Cardiac septum (tissue), 1 donor: ENCODE measurements at places on chromosomes 11 and 22. TPM values are rescaled to one million over a fixed set of nuclear protein-coding genes. Genes with fewer than 3 reads are reported as not detected.

DNA sequence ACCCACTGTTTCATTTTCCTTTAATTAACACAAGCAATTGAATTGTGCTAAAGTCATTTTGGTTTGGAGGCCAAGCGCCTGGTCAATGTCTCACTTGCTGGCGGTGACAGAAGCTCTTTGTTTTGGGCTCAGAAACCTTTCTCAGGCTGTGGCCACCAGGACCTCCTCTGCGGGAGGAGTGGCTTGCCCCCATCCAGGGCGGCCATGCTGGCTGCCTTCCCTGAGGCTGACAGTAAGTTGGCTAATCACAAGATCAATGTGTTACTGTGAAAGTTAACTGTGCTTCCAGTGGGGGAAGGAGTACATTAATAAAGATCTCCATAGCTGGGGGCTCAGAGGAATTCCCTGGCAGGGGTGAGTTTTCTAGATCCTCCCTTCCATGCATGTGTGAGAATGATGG, 1074.5 kb downstream of the NTM start:
- DNase-seq = no peak

FOLH1 gene
- total RNA-seq = 0.59 TPM

DNA sequence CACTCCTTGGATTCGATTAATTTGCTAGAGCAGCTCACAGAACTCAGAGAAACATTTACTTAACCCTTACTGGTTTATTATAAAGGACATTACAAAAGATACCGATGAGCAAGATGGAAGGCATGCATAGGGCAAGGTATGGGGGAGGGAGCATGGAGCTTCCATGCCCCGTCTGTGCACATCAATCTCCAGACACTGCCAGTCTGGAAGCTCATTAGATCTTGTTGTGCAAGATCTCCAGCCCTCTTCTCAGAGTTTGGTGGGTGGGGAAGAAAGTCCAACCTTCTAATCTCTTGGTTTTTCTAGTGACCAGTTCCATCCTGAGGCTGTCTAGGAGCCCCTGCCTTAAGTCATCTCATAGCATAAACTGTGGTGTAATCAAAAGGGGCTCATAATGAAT, 190.7 kb downstream of the UVRAG start:
- no peak for DNase-seq

DNA sequence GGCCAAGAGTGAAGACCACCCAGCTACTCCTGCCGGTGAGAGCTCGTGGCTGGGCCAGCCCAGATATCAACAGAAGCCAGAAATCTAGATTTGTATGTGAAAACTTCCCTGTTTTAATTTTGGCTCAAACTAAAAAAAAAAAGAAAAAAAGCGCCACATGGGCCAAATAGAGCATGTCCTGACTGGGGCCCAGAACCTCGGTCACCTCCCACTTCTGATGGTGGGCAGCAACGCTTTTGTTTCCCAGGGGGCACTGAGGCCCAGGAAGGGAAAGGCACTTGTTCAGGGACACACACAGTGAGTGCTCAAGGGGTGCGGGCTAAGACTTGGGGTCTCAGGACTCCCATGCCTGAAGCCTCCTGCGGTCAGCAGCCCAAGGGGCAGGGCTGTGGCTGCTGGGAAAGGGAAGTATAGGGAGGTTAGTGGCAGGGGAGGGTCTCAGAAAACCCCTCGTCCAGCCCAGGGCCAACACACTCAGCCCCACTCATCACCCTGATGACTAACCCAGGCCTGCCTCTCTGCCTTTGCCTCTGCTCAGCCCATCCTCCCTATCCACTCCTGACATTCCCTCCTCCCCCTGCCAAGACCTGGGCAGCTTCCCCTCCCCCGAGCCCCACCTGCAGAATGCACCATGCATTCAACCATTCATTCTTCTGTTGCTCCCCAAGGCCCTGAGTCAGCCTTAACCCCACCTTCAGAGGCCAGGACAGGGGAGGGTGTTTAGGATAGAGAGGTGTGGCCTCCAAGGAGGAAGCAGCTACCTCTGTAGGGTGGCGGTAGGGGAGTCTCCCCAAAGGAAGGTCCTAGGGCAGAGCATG, 30.0 kb upstream of the TCF20 start:
- no peak for DNase-seq

GRCh38 chr22:50341977-50342650, 1.0 kb upstream of the PPP6R2 start:
- DNase-seq = peak; percentile 92
